ENCODE measurements at places on chromosomes 16 and 17.

DNA sequence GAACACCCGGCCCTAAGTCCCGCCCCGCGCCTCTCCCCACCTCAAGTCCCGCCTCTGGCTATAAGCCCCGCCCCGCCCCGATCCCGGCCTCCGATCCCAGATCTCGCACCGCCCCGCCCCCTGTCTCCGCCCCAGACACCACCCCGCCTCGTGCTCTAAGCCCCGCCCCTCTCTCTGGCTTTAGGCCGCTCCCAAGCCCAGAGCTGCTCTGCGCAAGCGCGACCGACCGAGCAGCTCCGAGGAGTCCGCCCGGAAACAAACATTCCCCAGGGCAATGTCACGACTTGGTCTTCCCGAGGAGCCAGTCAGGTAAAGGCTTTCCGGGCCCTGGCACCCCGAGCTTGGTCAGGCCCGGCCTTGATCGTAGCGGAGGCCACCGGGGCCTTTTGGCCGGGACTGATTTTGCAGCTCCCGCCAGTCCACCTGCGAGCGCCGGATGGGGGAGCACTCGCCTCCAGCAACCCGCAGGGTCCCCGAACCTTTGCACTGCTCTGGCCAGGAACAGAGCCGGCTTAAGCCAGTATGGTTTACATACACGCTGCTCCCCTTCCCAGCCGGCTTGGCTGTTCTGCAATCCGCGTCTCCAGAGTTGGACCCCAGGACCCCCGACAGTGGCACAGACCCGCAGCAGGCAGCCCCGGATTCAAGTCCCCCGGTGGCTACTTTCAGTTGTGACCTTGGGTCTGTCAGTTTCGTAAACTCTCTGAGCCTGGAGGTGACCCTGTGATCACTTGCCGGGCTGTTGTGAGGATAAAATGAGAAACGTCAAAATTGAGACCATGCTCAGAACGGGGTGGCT, at the start of gene NUDT7:
NUDT7 (plus strand) TSS at position 206 of the 799 bp plus-strand sequence; CDS start at position 275, 69 bp downstream.
- peak; percentile 66 for DNase-seq

GRCh38 chr17:7888184-7888920, at the start of gene CHD3:
CHD3 (plus strand) TSS chr17:7888789; CDS start chr17:7889001, 212 bp downstream.
- peak; percentile 49 for DNase-seq

DNA sequence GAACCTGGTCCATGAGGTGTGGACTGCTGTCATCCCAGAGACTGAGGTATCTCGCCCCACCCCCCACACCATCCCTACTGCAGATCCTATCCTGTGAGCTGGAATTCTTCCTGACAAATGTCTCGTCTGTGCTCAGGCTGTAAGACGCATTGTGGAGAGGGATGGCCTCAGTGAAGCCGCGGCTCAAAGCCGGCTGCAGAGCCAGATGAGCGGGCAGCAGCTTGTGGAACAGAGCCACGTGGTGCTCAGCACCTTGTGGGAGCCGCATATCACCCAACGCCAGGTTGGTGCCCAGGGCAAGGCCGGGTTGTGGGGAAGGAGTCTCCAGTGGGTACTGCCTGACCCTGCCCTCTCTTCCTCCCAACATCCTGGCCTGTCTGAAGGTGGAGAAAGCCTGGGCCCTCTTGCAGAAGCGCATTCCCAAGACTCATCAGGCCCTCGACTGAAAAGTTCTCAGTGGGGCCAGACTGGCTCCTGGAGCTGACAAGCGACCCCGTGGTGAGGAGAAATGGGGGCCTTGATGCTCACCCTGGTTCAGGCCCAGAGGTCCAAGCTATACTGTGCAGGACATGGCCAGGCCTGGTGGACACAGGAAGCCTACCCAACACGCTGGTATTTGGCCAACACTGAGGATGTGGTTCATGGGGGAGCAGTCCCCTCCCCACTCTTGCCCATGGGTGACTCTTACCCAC, 1.2 kb upstream of the MLX start:
- no peak for DNase-seq

GRCh38 chr16:83843657-83844056, 35.9 kb downstream of the HSBP1 start:
- no peak for DNase-seq

DNA sequence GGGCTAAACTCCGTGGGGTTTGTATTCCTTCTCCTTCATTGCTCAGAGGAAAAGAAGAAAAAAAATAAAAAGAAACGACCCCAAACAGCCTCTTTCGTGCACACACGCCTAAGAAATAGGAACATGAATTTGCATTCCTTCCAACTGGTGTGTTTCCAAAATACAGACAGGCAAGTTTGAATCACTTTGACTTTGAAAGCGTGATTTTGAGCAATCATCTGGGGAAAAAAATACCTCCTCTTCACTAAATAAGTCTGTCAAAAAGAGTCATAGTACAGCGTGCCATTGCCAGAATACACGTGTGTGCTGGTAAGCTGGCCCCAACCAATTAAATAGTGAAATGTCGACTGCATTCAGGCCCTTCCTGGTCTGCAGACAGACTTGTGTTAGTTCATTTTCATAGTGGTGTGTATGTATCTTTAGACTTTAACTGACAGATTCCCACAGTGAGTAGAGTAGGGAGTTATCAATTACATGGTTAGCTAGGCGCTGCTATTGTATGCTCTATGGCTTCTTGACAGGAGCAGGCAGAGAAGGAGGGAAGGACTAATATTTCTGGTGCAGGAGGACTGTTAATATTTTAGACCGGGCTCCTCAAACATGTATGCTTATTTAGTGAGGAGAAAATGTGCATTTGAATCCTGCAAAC, 618.3 kb downstream of the MAF start:
- no peak for DNase-seq

DNA sequence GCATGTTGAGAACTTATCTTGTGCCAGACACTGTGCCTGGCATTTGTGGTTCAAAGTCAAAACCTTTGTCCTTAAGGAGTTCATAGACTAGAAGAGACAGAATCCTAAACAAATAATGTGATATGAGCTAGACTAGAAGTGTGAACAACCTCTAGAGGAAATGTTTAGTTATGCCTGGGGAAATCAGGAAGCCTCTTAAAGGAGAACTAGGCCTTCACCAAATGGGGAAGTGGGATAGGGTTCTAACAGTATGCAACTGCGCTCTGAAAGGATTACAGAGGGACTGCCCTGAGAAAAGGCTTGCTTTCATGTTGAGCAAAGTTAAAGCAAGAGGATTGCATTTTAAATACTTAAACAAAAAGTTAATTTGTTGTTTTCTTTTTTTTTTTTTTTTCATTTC, 4.9 kb downstream of the RUNDC1 start:
- DNase-seq = no peak

- DNase-seq = no peak
These were observed 4.6 kb upstream of the NACA2 start for GRCh38 chr17:61595418-61596186.

GRCh38 chr17:14301279-14302090, 604 bp downstream of the HS3ST3B1 start:
- peak; percentile 72 for DNase-seq

DNA sequence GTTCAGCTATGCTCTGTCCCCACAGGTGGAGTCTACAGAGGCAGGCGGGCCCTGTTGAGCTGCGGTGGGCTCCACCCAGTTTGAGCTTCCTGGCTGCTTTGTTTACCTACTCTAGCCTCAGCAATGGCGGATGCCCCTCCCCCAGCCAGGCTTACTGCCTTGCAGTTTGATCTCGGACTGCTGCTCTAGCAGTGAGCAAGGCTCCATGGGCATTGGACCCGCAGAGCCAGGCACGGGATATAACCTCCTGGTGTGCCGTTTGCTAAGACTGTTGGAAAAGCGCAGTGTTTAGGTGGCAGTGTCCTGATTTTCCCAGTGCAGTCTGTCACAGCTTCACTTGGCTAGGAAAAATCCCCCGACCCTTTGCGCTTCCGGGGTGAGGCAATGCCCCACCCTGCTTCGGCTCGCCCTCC, 89.1 kb downstream of the BCAS3 start:
- no peak for DNase-seq

DNA sequence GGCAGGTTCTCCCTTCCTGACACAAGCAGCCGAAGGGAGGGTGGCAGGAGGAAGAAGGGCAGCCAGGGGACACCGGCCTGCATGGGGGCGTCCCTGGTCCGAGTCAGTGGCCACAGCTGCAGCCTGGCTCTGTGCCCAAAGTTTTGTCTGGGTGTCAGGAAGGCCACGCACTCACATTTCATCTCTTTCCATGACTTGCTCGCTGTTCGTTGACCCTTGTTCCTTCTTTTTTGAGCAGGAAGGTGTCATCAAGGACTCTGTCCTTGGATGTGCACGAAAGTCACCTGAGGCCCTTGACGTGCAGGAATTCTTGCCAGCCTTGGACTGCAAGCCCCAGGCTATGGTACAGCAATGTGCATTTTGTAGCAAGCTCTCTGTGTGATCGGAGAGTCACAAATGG, 93.3 kb downstream of the TNFRSF13B start:
- DNase-seq = no peak

GRCh38 chr17:36726199-36726598, 124.8 kb downstream of the MRM1 start:
- no peak for DNase-seq

GRCh38 chr16:67146523-67147357, 4.1 kb downstream of the B3GNT9 start:
- DNase-seq = no peak

GRCh38 chr17:31446195-31446967, 54.9 kb downstream of the RAB11FIP4 start:
- no peak for DNase-seq

GRCh38 chr17:40321961-40322357, 13.0 kb downstream of the RARA start:
- no peak for DNase-seq

DNA sequence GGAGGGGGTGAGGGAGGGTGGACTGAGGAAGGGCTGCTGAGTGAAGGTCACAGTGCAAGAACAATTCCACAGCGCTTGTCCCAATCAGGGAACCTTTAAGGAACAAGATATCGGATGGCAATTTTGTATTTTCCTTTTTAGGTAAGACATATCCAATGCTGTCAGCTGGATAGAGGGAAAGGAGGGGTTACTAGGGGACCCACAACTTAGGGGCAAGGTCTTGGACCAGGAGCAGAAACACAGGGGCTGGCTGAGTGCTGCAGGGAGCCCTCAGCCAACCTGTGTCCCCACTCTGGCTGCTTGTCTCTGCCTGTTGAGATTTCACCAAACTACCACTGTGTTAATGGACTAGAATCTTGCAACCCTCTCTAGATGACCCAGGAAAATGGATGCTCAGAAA, 47.6 kb downstream of the AKAP1 start:
- no peak for DNase-seq

DNA sequence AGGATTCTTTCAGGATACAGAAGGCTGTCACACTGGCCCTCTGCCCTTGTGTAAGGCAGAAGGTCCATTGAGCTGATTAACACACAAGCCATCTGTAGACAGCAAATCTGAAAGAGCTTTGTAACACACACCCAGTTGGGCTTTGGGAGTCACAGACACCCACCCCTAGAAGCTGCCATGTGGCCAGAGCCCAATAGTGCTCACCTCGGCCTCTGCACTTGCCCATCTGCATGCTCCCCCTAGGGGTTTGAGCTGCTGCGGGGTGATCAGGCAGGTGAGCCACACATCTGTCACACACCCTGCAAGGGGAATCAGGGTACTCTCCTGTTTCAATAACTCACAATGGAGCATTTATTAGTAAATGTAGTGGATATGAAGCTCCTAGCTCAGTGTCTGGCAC, 138.3 kb downstream of the CHD9NB start:
- no peak for DNase-seq

DNA sequence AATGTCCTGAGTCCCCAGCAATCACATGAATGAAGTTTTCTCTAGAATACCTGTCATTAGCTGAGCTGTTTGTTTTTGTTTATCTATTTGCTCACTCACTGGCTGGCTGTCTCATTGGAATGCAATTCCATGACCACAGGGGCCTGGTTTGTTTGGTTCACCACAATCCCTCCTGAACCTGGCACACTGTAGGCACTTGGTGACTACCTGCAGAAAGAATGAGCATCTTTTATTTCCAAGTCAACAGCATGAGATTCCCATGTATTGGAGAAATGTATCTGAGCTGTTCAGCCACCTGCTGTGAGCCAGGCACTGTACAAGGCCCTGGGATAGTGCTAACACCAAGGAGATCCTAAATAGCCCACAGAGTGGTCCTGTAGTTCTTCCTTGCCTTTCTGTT, 345.1 kb downstream of the XYLT1 start:
- no peak for DNase-seq

DNA sequence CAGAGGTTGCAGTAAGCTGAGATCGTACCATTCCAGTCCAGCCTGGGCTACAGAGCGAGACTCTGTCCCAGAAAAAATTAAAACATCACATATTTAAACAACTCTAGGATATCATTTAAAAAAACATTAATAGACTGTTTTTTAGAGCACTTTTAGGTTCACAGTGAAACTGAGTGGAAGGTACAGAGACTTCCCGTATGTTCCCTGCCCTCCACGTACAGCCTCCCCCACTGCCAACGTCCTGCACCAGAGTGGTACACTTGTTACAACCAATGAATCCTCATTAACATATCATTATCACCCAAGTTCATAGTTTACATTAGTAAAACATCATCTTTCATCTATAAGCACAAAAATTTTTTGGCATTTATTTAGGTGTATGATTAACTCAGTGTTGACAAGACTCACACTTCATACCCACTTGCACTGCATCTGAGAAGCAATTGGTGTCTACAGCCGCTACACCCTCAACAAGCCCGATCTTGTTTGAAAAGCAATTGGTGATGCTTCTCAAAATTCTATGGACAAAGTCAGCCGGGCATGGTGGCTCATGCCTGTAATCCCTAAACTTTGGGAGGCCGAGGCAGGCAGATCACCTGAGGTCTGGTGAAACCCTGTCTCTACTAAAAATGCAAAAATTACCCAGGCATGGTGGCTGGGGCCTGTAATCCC, 39.9 kb upstream of the STH start:
- no peak for DNase-seq

GRCh38 chr17:35743626-35744328, 9.3 kb downstream of the GAS2L2 start:
- DNase-seq = no peak

- no peak for DNase-seq
These were observed 10.1 kb downstream of the RIPOR1 start for GRCh38 chr16:67538666-67539101.

DNA sequence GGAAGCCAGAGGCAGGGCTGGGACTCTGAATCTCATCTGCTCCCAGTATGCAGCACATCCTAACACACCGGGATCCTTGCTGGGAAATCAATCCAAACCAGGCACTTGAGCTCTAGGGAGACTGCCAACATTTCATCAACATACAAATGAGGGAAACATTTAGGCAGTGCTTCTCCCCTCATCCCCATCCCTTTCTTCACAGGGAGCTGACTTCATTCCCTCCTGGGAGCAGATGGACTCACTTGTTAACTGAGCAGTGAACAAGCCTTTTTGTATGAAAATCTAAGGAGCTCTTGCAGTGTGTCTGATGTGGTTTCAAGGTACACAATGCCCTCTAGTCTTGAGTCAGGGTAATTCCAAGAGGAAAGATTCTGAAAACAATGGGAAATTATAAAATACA, 96.3 kb downstream of the TMEM114 start:
- DNase-seq = no peak

DNA sequence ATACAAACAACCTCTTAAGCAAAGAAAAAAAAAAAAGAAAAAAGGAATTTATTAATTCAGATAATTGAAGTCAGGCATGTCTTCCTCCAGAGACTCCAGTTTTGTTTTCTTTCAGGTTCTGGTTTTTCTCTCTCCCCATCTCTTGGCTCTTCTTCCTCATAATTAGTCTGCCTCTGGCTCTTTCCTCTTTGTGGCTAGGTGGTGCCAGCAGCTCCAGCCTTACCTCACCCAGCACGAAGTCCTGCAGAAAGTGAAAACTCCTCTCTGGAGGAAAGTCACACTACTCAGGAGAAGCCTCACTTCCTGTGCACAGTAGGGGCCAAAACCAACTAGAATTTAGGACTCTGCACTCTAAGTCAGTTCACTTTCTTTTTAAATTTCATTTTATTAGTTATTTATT, 10.3 kb upstream of the NFAT5 start:
- no peak for DNase-seq

Measured in NCI-H1105 (cell line).